ENCODE measurements at places on chromosomes 4 and X.

GRCh38 chr4:187865914-187866313 lies 129.7 kb upstream of the ZFP42 start:
- no peak for DNase-seq

DNA sequence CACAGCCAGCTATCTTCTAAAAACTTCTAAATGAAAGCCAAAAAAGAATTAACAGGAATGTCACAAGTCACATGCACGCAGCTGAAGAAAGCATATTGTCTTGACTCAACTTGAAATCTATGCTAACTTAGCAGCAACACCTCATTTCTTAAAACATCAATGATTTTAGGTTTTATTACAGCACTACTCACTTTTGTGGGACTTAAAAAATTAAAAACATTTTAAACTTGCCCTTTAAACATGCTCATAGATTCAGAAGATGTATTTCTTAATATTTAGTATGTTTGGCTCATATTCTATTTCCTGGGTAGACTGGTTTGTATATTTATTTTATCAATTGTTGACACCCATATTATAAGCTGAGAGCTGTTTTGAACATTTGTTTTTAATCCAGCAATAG lies 279.4 kb downstream of the NKX6-1 start:
- DNase-seq, result no peak

DNA sequence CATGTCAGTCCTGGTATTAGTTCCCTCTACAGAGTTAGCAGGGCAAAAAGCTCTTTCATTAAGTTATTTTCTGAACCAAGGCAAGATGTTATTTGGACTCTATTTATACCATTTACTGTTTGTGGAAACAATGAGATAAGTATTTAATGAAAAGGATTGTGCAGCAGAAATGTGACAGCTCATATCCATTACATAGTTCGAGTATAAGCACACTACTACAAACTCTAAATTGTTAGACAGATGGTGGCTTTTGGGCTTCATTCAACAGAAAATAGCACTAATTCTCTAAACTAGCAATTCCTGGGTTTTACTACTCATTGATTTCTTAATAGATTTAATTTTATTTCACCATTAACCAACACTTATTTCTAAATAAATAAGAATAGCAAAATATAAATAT lies 95.2 kb upstream of the ANK2 start:
- DNase-seq, result no peak

- DNase-seq, result no peak
Measured at GRCh38 chrX:74419864-74420195, 1.5 kb upstream of the SLC16A2 start.

- no peak for DNase-seq
Measured at GRCh38 chr4:40265910-40266274, 69.1 kb downstream of the RHOH start.

GRCh38 chr4:94350095-94350494 lies 7.5 kb upstream of the HPGDS start:
- DNase-seq, result no peak
